ENCODE measurements at places on chromosomes 3 and 15. TPM values are rescaled to one million over a fixed set of nuclear protein-coding genes. Genes with fewer than 3 reads are reported as not detected.

DNA sequence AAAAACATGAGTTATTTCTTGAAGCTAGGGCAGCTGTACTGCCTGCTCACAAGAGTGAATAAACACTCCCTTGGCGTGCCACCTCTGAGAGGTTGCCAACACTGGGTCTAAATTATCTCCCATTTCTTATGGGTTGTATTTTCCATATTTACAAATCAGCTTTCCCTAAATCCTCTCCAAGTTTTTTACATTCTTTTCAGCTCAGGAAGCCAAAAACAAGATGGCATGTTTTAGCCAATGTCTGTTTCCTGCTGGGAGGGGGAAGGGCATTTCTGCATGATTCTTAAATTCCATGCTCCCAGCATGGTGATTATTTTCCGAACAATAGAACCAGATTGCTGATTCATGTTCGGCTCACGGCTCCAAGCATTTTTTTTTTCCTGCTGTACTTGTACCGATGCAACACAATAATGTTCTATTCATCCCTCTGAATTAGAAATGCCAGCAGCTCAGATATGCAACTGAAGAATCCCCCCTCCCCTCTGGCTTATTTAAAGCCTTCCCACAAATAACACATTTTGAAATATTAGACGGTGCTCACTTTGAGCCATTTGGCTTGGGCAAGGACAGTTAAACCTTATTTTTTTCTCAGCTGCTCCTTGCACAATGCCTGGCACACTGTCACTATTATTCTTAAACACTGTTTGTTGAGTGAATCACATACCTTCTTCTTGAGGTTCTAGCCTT lies 252.5 kb downstream of the THRB start:
- peak; percentile 72 for DNase-seq

DNA sequence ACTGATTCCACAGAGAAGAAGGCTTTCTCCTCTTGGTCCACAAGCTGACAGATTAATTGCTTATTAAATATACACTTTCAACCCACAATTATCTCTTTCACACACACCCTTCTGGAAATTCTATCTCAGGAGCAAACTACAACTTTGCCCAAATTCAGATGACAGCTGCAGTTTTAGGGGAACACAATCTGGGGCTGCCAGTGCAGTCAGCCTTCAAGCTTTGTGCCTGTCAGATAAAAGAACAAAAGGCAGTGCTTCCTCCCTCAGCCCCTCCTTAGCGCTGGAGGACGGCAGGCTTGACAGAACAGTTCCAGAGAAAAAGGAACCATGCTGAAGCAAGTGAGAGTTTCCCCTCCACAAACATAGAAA lies 99.6 kb downstream of the TMCC1 start:
- DNase-seq: no peak

DNA sequence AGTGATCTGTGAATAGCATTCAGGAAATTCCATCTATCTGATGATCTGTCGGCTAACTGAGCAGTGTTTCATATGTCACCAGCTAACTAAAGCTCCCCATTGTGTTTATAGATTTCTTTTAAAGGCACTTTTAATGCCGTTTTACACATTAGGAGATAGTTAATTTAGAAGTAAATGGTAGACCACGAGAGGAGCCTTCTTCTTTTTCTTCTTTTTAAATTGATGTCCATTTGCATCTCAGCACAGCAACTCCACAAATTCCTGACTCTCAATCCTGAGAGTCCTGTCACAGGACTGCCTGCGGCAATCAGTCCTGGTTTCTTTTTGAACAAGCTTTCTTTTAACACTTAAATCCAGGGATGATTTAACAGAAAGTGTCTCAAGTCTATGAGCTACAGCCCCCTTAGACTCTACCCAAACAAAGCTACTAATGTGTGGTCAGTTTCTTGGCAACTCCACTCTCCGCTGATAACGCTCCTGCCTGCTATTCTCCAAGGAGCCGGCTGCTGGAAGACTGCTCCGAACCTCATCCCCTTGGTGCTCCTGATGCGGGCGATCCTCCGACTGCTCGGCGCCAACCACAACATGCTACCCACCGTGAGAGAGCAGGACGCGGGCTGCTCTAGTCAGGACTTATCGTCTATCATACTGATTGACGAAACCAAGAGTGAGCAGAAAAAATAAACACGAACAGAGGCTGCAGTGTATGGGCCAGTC lies 421.4 kb downstream of the MECOM start:
- peak; percentile 28 for DNase-seq

DNA sequence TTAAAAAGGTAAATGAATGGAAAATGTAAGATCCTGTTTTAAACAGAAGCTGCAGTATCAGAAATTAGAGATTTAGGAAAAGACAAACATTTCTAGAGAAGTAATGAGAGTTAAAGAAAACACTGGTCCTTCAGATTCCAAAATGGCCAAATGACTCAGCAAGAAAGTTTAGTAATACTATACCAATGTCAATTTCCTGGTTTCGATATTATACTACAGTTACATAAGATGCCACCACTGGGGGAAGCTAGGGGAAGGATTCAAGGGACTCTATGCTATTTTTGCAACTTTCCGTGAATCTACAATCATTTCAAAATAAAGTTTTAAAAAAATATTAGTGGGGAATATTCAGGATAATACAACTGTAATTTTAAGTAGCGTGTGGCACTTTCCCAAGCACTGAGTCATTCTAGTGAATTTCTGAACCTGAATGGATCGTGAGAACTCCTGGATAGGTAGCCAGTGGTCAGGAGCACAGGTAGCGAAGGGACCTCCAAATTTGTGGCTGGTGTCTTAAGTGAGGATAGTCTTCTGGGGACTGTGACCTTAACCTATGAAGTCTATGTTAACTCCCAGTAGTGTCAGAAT lies 37.6 kb downstream of the TMCC1 start:
- peak; percentile 70 for DNase-seq

DNA sequence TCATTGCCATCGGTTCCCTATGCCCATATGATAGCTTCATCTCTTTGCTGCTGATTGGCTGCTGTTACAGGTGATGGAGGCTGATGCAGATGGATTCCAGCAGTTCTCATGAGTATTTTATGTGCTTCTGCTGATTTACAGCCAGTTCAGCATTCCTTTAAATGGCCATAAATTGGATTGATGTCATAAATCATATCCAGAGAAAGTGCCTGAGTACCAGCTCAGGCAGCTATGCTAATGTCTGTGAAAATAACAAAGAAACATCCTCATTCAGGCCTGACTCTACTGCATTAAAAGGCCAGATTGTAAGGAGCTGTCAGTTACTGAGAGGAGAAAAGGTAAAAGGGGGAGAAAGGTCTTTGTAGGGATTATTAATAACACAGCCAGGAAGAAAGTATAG lies 756.8 kb downstream of the IGSF11 start:
- DNase-seq: no peak

DNA sequence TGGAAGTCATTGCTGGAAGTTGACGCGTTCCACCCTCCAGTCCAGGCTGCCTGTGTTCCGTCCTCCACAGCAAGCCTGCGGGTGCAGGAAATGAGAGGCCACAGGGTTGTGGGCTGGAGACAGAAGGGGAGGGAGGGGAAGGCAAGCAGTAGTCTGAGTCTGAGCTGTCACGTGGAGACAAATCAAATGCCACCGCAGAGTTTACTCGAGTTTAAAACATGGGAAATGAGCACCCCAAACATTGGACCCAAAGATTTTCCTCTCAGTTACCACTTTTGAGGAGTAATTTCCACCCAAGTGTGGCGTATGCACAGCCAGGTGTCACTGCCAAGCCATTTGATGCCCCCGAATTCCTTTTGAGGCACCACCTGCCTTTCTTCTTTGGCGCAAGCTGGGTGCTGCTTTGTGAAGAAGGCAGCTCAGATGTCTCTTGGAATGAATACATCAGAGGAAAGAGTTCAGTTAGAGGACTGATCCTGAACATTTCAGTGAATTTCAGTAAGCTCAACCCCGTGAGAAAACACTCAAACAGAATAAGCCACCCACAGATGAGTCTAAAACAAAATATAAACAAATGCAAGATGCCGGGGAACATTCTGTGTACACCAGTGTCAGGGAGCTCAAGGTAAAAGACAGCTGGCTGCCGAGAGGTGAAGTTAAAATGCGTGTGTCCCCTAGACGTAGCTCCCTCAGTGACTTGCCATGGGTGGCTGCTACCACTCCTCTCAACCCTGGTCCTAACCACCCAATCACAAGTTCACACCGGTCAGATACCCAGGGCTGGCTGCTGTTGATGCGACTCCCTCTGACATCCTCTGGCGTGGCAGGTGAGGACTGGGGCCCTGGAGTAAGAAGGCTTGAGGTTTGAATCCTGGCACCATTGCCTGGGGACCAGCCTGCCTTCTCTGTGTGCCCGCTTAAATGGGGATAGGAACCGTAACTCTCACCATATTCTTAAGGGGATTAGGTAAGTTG lies 203.8 kb downstream of the UACA start:
- DNase-seq: peak; percentile 67

DNA sequence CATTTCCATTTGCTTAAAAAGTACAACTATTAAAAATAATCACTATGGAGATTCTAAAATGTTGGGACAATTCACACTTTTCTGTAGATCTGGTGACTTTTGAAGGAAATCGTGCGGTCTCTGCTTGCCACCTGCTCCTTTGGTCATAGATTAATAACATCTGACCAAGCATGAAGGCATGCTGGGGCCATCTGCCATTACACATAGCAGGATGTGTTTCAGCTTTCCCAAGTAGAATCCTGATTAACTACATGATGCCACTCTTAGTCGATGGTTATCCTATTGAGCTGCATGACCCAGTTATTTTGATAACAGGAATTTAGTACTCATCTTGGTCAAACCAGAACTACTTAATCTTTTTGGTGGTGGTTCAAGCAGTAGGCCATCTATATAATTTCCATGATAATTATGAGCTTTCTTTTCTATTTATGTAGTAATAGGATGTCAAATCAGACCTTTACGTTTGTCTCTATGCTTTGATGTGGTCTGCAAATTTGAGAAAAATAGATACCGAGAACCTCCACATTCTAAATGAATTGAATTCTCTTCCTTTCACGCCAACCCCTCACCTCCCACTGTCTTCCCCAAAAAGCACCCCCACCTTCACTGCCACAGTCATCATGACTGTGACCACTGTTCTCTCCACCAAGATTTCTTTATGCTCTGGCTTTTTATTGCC lies 158.1 kb downstream of the DIPK2A start:
- no peak for DNase-seq

- DNase-seq: peak; percentile 49
These were observed 656 bp downstream of the CD47 start for GRCh38 chr3:108090049-108090700.

The GATM gene
- 0.68 TPM for total RNA-seq

The SMC4 gene
- total RNA-seq: 317 TPM

DNA sequence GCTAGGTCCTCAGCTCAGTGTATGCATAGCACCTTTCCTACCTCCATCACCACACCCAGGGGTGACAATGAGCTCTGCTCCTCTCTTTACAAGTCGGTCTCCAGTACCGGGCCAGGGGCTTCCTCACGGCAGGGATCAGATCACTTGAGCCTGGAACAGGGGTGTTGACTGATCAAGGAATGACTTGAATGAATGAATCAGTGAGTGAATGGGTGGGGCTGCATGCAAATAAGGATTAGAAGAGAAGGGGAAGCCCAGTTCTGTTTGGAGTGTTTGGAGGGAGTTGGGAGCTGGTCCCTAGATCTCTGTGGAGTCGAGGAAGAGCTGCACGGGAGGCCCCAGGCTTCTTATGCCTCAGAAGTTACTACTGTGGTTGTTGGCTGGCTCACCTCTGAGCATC lies 87.0 kb downstream of the TMEM266 start:
- no peak for DNase-seq

DNA sequence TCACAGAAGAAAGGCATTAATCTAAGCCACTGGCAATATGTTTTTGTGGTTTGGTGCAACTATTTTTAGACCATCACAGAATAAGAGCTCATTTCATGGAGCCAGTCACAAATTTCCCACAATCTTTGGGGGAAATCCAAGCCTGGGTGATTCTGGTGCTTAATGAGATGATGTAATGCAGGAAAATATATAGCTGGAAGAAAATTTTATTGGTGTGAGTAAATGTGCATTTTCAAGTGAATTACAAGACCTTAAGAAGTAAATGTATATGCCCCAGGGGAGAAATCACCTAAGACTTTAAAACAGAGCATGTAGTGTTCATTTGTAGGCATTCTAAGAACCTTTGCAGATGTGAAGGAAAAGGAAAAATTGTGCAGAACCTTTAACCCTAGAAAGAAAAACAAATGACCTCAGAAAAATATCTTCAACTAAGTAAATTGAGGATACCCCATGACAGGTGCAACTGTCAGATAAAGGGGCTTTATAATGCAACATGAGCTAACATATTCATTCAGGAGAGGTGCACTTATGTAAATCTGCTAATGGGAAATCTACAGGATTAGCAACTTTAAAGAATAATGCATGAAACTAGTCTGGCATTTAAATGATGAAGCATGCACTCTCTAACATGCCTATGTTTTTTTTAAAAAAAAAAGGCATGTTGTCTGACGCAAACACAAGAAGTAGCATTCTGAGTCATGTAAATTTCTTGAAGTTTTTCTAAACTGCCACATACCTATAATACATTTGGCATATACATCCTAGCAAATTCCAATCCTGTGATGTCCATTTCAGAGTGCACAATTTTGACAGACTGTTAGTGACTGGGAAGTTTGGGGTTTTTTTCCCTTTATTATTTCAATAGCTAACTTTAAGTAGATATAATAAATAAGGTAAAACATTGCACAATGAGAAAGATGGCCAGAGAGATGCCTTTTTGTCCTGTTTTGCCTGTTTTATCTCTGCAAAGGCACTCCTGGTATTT lies 105.1 kb downstream of the MEX3B start:
- peak; percentile 13 for DNase-seq

The FANCD2OS gene
- not detected for total RNA-seq

DNA sequence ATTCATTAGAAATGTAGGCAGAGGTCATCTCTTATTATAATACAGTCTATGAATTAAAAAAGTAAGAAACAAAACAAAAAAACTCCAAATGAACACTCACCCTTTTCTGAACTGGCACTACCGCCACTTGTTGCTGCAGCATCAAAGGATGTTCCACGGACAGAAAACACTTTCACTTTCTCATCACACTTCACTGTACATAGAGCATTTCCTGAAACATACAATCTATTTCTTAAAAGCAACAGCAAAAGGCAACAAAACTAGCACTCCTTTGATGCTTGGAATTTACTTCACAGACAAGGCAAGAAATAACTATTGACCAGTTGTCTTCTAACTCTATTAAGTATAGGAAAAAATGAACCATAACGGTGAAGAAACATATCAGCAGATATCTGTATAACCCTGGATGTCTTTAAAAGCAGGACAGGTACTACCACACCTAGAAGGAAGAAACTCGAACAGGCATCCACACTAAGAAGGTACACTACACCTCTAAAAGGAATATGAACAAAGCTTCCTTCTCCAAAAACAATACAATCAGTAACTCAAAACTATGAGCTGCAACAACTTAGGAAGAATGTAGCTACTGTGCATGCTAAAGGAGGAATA lies 24.9 kb downstream of the ETFA start:
- DNase-seq: peak; percentile 20

The FAM81A gene
- total RNA-seq: 4.9 TPM
